Mesenchymal stem cell (in vitro differentiated cells and primary cell): ENCODE measurements at places on chromosomes 12 and 14.

DNA sequence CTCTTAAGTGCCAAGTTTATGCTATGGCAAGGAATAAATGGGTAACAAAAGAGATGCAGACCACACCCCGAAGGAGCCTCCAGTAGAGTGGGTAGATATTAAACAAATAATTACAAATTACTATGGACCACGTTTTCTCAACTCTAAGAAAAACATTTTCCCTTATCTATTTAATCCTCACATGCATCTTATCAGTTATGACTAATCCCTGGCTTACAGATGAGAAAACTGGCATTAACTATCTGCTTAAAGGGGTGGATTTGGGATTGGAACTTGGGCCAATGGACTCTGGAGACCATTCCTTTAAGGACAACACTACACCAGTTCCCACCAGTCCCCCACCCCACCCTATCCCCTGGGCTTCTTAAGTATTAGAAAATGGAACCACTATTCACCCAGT lies 26.3 kb downstream of the PPM1H start:
- no peak for DNase-seq

GRCh38 chr12:67091678-67092077 lies 177.5 kb upstream of the CAND1 start:
- DNase-seq: no peak

- no peak for DNase-seq
These were observed 402.5 kb downstream of the PCNX1 start for GRCh38 chr14:71309756-71310155.

DNA sequence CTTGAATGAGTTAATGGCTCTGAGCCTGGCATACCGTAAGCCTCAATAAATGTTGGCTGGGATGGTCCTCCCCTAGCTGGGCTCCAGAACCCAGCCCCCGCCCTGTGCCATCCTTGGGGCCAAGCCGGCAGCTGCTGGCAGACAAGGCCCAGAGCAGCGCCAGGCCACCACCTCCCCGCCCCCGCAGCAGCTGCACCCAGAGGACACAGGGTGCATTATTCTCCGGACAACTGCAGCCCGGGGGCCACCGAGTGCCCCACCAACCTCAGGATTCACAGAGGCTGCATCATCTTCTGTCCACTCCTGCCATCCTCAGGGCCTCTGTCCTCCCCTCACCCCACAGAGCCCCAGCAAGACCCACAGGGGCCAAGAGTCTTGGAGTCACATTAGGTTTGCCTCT lies 92.7 kb downstream of the NCOR2 start:
- DNase-seq: no peak

- peak; percentile 38 for DNase-seq
These were observed 238.5 kb downstream of the CACNA1C start for GRCh38 chr12:2291182-2291832.

GRCh38 chr14:91138511-91139359 lies 24.9 kb downstream of the DGLUCY start:
- peak; percentile 35 for DNase-seq

GRCh38 chr12:124169577-124170284 lies 125.2 kb upstream of the RFLNA start:
- DNase-seq: no peak

- peak; percentile 75 for DNase-seq
These were observed at the start of gene DDN for GRCh38 chr12:48999371-49000131. Gene DDN, minus strand, starts transcription at chr12:48999375. Its CDS starts 88 bp downstream, at chr12:48999287.
